ENCODE measurements at places on chromosomes 7 and 10.

DNA sequence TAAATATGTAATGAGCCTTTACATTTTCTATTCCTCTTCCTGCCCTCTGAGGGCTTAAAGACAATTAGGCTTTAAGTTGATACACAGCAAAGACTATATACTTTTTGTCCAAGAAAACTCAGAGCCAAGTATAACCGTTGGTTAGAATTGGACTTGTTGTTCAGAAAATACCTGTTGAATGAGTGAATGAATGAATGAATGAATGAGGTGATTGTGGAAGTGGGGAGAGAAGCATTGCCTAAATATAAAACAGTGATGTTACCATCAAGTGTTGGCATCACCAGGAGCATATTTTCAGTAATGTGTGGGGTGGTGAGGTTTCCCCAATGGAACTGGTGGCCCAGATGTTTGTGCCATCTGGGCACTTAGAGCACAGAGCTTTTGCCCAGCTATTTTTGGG is 106.9 kb downstream of the AOAH start:
- DNase-seq, result no peak

DNA sequence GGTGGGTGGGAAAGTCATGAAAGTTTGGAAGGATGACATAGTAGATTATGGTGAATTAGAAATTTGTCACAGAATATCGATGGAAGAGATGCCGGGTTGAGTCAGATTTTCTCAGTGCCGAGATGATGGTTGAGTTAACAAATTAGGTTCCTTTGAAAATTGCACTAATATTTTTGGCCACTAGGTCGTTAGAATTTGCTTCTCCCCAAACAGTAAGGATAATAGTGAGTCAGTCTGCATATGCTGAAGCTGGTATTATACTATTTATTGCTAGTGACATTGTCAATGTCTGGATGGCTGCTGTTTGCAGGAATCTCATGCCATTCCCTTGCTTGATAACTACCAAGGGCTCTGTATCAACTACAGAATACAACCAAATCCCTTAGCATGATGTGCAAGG is 37.7 kb upstream of the MINDY3 start:
- DNase-seq, result no peak

GRCh38 chr10:70162151-70162891 is 8.0 kb downstream of the SAR1A start:
- no peak for DNase-seq

DNA sequence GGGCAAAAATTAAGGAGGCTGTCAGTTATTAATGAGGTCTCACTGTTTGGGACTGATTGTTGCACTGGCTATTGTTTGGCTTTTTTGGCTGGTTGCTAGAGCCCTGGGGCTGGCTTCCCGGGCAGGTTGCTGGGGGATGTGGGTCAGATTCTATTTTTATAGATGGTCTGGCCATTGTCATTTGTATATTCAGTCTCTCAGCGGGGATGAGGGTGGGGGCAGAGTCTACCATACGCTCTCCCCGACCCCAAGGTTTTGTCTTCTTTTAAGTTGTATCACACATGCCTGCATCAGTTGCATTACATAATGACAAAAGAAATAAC is 84.3 kb upstream of the GRB10 start:
- DNase-seq, result no peak

DNA sequence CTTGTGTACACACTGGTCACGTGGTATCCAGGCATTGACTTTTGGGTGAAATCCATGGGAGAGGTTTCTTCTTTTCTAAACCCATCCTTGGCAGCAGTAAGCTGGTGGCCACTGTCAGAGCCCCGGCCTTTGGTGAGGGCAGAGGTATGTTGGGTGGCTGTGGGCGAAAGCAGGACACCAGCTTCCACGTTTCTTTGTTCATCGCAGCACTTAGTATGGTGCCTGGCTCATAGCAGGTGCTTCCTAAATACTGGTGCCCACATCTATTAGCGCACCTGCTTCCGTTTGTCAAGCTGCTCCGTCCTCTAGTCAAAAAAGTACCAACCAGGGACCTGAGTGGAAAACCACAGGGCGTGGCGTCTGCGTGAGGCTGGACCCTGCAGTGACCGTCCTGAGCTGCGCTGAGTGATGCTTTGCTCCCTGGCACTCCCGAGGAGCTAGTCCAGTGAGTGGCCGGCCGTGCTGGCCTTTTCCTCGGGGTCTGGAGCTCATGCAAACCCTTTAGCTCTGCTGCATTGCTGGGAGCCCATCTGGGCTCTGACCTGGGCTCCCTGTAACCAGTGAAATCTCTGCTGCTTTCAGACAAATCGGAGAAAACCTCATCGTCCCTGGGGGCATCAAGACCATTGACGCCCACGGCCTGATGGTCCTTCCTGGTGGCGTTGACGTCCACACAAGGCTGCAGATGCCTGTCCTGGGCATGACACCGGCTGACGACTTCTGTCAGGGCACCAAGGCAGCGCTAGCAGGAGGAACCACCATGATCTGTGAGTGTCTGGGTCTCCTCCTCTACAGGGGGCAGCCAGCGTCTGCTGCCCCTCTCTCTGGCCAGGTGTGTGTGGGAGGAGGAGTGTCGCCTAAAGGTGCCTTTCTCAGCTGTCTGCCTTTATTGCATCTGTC is 5.6 kb downstream of the DPYSL4 start:
- DNase-seq, result no peak
